HT1080 (cell line): ENCODE measurements at places on chromosomes 4 and X. TPM values are rescaled to one million over a fixed set of nuclear protein-coding genes. Genes with fewer than 3 reads are reported as not detected.

- DNase-seq = no peak
Observed at GRCh38 chrX:26138274-26138673, at the start of gene MAGEB18. Gene MAGEB18, plus strand, starts transcription at chrX:26138343. Its CDS starts 643 bp downstream, at chrX:26138986.

GRCh38 chr4:155854582-155855226 is 11.4 kb downstream of the ASIC5 start:
- DNase-seq = peak; percentile 67

GRCh38 chr4:139229534-139230039 is 50.4 kb downstream of the MGARP start:
- DNase-seq = peak; percentile 34

- no peak for DNase-seq
Observed at GRCh38 chr4:156038772-156039171, 85.1 kb upstream of the CTSO start.

DNA sequence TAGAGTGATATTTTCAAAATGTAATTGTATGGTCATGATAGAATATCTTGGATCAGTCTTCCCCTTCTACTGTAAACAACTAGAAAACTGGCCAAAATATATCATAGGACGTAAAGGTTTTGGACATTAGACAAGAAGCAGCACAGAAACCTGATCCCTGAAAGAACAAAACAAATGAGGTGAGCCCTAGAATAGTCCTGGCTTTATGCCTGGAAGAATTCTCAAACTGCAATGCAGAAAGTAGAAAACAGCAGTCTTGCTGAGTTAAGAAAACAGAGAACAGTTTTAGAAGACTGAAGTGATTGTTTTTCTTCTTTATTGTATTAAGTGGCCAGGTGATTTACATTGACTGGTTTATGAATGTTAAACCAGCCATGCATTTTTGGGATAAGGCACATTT is 19.5 kb downstream of the NSUN7 start:
- no peak for DNase-seq

The HTATSF1 gene
- 48.6 and 61.1 TPM in 2 replicates for total RNA-seq

The CFAP47 gene
- under 0.01 and 0.10 TPM in 2 replicates for total RNA-seq
